K562 (cell line): ENCODE measurements at places on chromosomes 12 and 14. TPM values are rescaled to one million over a fixed set of nuclear protein-coding genes. Genes with fewer than 3 reads are reported as not detected.

The PLD4 gene
- total RNA-seq = 0.24 TPM in 1 of 2 replicates, not detected in the other

The RNF212B gene
- 0.27 TPM in 1 of 2 replicates, not detected in the other for total RNA-seq

The AICDA gene
- 0.11 TPM in 1 of 2 replicates, not detected in the other for total RNA-seq

- H3K4me1 ChIP-seq = peaks cover 63% of the 10 kb centered on the region
- peak overlapping the region; percentile 70; the same call in 2 of the 3 replicates for H3K27ac ChIP-seq
- no peak overlapping the region for H3K4me3 ChIP-seq
- H3K27me3 ChIP-seq = no peaks in the 10 kb centered on the region
- DNase-seq = peak; percentile 32
- no peaks in the 10 kb centered on the region for H3K36me3 ChIP-seq
Measured at GRCh38 chr12:102425109-102426039, 55.0 kb downstream of the IGF1 start.

DNA sequence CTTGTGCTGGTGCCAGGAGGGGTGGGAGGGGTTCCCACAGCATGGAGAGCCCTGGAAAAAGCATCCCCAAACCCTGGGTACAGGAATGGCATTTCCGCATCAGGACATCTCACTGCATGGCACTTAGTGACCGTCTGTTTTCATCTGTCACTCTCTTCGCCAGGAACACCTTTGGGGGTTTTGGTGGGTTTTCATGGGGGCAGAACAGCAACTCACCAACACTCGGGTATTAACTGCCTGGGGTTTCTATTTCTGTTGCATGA lies 3.5 kb downstream of the VSX2 start:
- H3K27ac ChIP-seq = no peak overlapping the region
- peaks cover 14% of the 10 kb centered on the region for H3K4me1 ChIP-seq
- H3K36me3 ChIP-seq = no peaks in the 10 kb centered on the region

DNA sequence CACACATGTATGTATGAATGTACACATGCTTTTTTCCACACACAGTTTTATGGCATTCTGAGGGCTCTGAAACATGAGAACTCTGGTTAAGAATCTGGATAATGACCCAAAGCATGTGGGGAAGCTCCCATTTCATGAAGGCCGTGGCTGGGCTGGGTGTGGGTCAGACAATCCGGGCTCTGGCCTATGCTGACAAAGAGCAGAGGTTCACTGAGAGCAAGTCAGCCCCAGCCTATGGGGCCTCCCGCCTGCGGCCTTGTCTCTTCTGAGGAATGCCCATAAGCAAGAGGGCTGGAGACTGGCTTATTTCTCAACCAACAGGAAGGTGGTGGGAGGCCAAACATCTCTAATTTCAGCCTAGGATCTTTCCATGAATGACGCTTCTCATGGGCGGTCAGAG lies 8.5 kb downstream of the MYH6 start:
- peaks cover 58% of the 10 kb centered on the region for H3K27me3 ChIP-seq
- no peak overlapping the region for H3K27ac ChIP-seq
- DNase-seq = no peak
- H3K4me3 ChIP-seq = no peak overlapping the region
- H3K4me1 ChIP-seq = no peaks in the 10 kb centered on the region

DNA sequence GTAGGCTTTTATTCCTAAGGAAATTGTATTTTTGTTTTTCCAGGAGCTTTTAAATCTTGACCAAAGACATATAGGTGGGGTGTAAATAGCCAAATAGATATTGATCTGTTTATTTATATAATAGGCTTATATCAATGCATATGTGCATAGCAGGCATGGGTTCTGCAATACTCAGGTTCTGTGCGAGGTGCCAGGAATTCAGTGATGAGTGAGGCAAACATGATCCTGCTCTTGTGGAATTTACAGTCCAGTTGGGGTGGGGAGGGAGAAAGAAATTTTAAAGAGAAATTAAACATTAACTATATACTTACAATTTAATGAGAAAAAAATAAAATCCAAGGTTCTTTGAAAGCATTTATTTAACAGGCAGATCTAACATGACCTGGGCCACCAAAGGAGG lies 160.3 kb upstream of the HIF1A start:
- H3K36me3 ChIP-seq = no peaks in the 10 kb centered on the region
- H3K4me3 ChIP-seq = no peak overlapping the region
- H3K27ac ChIP-seq = no peak overlapping the region
- DNase-seq = no peak
- H3K4me1 ChIP-seq = no peaks in the 10 kb centered on the region

GRCh38 chr12:2277492-2278155 lies 224.8 kb downstream of the CACNA1C start:
- DNase-seq = no peak
- peaks cover 23% of the 10 kb centered on the region for H3K27me3 ChIP-seq
- H3K4me1 ChIP-seq = no peaks in the 10 kb centered on the region
- H3K36me3 ChIP-seq = no peaks in the 10 kb centered on the region
- H3K27ac ChIP-seq = no peak overlapping the region

DNA sequence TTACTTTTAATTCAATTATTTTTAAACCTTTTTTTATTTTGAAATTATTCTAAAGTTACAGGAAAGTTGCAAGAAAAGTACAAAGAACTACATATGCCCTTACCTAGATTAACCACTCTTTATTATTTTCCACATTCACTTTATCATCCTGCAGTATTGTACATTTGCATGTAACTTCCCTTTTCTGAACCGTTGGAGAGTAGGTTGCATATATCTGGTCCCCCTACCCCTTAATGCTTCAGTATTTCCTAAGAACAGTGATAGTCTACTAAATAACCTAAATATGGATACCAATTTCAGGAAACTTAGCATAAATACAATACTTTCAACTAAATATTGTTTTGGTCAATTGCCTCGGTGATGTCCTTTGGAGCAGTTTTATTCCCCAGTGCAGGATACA lies 15.0 kb downstream of the G2E3 start:
- H3K4me1 ChIP-seq = no peaks in the 10 kb centered on the region
- DNase-seq = no peak
- no peaks in the 10 kb centered on the region for H3K27me3 ChIP-seq
- H3K4me3 ChIP-seq = no peak overlapping the region
